ENCODE measurements at places on chromosomes 6 and 20. TPM values are rescaled to one million over a fixed set of nuclear protein-coding genes. Genes with fewer than 3 reads are reported as not detected.

- DNase-seq = no peak
Measured at GRCh38 chr6:112441607-112442006, 94.5 kb downstream of the RFPL4B start.

GRCh38 chr6:159608961-159609651, 83.9 kb downstream of the SOD2 start:
- DNase-seq = peak; percentile 28

The CAP2 gene
- polyA plus RNA-seq = 31.3 TPM

The LCA5 gene
- 1.2 TPM for polyA plus RNA-seq

DNA sequence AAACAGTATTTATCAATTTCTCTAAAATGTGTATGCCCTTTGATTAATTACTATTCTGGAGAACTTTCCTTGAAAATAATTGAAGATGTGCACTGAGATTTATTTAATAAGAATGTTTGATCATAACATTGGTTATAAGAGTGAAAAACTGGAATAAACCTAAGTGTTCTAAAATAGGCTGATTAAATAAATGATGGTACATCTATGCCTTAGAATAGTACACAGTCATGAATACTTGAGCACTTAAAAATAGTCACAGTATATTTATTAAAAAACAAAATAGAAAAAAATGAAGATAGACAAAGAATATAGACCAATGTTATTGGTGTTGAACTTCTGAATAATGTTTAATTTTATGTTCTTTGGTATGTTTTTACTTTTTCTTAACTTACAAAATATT, 93.0 kb downstream of the ZNF217 start:
- DNase-seq = no peak

DNA sequence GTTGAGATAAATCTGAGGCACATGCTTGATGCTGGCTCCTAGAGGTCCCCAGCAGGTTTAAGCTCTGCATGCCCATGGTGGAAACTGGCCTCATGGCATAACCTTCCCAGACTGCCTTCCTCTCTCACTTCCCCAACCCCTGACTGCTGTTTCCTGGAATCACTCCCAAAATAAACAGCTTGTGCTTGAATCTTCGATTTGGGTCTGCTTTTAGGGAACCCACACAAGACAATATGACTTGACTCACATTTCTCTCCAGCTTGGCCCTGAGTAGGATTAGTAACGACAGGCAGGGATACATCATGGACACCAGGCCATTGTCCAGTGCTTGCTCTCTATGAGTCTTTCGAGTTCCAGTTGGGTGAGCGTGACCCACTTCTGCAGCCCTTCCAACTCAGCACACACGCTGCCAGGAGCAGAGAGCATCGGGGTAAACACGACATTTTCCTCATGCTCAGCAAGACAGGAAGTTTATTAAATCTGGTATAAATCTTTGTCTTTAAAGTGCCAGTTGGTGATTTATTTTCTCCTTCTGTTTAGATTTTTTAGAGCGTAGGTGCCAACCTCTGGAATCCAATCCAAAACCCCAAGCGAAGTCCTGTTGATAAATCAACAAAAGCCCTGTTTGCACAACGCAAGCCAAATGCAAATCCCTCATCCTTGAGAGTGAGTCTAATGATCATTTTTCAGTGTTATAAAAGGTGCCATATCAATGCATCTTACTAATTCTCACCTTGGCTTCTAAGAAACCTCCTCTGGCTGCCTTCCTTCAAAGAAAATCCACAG, 135.0 kb downstream of the FOXA2 start:
- DNase-seq = no peak
